ENCODE measurements at places on chromosomes 3 and 15. TPM values are rescaled to one million over a fixed set of nuclear protein-coding genes. Genes with fewer than 3 reads are reported as not detected.

The CFAP161 gene
- total RNA-seq, result not detected

DNA sequence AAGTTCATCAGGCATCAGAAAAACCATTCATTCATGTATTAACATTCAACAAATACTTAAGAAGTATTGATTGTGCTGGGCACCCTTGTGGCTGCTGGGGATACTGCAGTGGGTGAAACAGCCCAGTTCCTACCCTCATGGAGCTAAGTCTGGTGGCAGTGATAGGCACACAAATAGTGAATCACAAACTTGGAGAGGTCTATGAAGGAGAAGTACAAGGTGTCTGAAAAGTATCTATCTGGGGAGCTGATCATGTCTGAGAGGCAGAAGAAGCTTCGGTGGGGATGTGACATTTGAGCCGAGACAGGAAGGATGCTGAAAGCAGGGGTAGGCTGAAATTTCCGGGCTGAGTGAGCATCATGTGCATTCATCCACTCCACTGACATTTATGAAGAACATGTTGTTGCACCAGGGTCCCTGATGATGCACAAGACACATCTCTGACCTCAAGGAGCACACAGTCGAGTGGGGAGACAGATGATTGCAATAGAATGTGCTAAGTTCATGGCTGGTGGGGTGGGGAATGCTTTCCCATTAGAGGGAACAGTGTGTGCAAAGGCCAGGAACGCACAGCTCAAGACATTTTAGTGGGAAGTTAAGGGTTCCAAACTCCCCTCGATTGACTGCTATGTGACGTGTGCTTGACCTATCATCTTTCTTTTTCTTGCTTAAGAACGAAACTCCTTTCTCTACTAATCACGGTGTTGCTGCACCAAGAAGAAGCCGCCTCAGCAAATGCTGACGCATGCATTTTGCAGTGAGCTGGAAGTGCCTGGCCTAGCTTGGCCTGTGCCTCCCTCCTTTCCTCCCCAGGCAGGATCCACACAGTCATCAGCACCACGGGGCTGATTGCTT is 309.1 kb upstream of the ICE2 start:
- H3K27ac ChIP-seq, result no peak overlapping the region
- H3K4me3 ChIP-seq, result no peak overlapping the region
- no peaks in the 10 kb centered on the region for H3K27me3 ChIP-seq
- H3K36me3 ChIP-seq, result no peaks in the 10 kb centered on the region
- H3K4me1 ChIP-seq, result no peaks in the 10 kb centered on the region

- H3K27me3 ChIP-seq, result no peaks in the 10 kb centered on the region
- H3K4me1 ChIP-seq, result no peaks in the 10 kb centered on the region
- no peak overlapping the region for H3K27ac ChIP-seq
- no peak for DNase-seq
- no peak overlapping the region for H3K4me3 ChIP-seq
These were observed 74.1 kb upstream of the PRR23C start for GRCh38 chr3:139118835-139119234.

The A4GNT gene
- not detected for total RNA-seq

DNA sequence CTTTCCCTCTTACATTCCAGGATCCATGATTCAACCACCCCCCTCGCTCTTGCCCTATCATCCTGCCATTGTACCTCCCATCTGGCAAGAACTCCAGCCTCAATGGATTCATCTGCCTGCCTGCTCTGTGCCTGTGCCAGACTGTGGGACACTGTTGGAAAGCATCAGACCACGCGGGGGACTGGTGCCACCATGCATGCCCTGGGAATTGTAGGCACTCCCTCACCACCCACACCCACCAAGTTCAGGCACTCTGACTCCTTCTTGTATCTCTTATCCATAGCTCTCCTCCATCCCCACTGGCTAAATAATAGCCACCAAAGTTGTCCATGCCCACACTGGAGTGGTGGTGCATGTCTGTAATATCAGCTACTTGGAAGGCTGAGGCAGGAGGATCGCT is 143.8 kb downstream of the TPRA1 start:
- no peak overlapping the region for H3K4me3 ChIP-seq
- no peaks in the 10 kb centered on the region for H3K27me3 ChIP-seq
- H3K36me3 ChIP-seq, result no peaks in the 10 kb centered on the region
- DNase-seq, result peak; percentile 1

GRCh38 chr3:170701696-170702678 is 116.1 kb upstream of the SLC7A14 start:
- no peaks in the 10 kb centered on the region for H3K27me3 ChIP-seq
- no peak overlapping the region for H3K27ac ChIP-seq
- H3K36me3 ChIP-seq, result no peaks in the 10 kb centered on the region

The SCAANT1 gene
- not detected for total RNA-seq

GRCh38 chr3:53122933-53123305 is 7.3 kb downstream of the RFT1 start:
- H3K36me3 ChIP-seq, result peaks cover 8% of the 10 kb centered on the region
- no peaks in the 10 kb centered on the region for H3K4me1 ChIP-seq
- no peak for DNase-seq
- H3K27ac ChIP-seq, result no peak overlapping the region
- H3K4me3 ChIP-seq, result no peak overlapping the region
- H3K27me3 ChIP-seq, result no peaks in the 10 kb centered on the region

The SMAD6 gene
- 12.2 TPM for total RNA-seq

The ATP2B2 gene
- total RNA-seq, result 33.3 TPM

DNA sequence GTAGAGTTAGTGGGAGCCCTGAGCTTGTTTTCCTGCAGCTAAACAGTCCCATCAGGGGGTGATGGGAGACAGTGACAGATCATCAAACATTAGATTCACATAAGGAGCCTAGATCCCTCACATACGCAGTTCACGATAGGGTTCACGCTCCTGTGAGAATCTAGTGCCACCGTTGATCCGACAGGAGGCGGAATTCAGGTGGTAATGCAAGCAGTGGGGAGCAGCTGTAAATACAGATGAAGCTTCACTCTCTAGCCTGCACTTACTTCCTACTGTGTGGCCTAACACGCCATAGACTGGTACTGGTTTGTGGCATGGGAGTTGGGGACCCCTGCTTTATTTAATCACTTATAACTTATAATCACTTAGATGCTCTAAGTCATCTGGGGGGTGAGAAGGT is 179.1 kb downstream of the AKAP13 start:
- no peaks in the 10 kb centered on the region for H3K36me3 ChIP-seq
- no peak overlapping the region for H3K4me3 ChIP-seq
- H3K27ac ChIP-seq, result no peak overlapping the region
- DNase-seq, result no peak

The ACVR2B gene
- total RNA-seq, result 5.4 TPM

The LRRN1 gene
- 0.17 TPM for total RNA-seq

- H3K4me3 ChIP-seq, result no peak overlapping the region
- no peak for DNase-seq
- H3K4me1 ChIP-seq, result no peaks in the 10 kb centered on the region
- no peak overlapping the region for H3K27ac ChIP-seq
- H3K27me3 ChIP-seq, result no peaks in the 10 kb centered on the region
- no peaks in the 10 kb centered on the region for H3K36me3 ChIP-seq
These were observed 81.2 kb upstream of the THBS1 start for GRCh38 chr15:39499681-39500080.

The ROBO2 gene
- total RNA-seq, result 0.90 TPM

The AADACL2 gene
- not detected for total RNA-seq

DNA sequence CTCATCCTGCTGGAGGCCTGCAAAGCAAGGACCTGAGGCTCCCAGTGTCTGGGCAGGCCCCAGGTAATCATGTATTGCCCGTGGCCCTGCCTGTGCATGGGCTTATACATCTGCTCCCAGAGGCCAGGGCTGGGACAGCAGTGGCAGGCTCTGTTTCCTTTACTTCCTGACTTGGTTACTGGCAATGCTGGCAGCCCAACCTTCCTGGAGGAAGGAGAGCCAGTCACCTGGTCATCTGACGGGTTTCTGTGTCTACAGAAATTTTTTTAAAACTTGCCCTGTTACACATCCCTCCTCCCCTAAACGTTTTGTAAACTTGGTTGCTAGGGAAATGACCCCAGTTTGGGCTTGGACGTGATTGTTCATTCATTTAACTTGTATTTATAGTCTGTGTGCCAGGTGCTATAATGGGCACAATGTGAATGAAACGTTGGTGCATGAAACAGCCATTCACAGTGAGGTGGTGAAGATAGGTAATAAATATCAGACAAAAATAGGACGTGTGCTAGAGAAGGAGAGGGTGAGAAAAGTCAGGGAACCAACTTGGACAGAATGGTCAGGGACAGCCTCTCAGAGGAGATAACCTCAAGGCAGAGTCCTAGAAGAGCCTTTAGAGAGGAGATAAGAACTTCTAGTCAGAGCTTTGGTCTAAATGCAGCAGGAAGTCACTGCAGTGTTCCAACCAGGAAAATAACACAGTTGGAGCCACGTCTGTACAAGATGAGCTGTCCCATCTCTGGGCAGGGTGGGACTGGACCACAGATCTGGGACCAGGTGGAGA is 14.1 kb downstream of the TEX264 start:
- no peak for DNase-seq
- no peak overlapping the region for H3K27ac ChIP-seq
- no peaks in the 10 kb centered on the region for H3K4me1 ChIP-seq
- no peak overlapping the region for H3K4me3 ChIP-seq

DNA sequence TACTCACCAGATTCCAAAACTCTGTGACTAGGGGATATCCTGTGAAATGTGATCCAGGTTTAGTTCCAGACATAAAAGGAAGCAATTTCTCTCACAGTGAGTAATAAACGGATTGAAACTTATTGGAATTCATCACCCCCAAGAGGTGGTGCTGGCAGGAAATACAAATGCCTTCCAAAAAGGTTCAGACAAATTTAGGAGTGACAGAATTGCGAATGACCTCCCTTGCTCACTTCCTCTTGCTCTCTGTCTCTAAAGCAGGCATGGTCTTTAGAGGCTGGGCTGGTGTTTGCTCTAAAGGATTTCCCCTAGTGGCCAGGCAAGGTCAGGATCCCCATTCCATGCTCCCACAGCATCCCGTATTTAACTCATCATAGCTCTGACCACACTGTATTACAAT is 449.4 kb upstream of the PPP2R3A start:
- DNase-seq, result no peak
- no peak overlapping the region for H3K4me3 ChIP-seq
- H3K27ac ChIP-seq, result no peak overlapping the region
- H3K36me3 ChIP-seq, result no peaks in the 10 kb centered on the region
- H3K4me1 ChIP-seq, result no peaks in the 10 kb centered on the region
- peaks cover 4% of the 10 kb centered on the region for H3K27me3 ChIP-seq

GRCh38 chr3:44065311-44066094 is 176.2 kb upstream of the TOPAZ1 start:
- H3K27ac ChIP-seq, result no peak overlapping the region
- no peak overlapping the region for H3K4me3 ChIP-seq

DNA sequence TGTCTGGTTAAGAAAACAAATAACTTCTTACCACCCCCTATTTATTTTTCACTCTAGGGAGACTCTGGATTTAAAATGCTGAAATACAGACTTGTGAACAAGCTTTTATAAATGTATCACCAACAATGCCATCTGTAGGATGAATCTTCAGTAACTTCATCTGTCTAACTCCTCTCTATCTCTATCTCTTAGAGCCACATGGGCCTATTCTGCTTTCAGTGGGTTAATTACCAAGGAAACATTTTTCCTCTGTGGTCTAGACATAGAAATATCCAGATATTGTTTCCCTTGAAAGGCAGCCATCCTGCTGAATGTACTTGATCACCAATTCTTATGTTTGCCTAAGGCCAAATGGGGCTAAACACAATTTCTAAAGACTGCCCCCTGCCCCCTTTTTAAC is 167.6 kb upstream of the COL8A1 start:
- H3K36me3 ChIP-seq, result no peaks in the 10 kb centered on the region
- no peak overlapping the region for H3K4me3 ChIP-seq
- DNase-seq, result no peak
- H3K27ac ChIP-seq, result no peak overlapping the region

DNA sequence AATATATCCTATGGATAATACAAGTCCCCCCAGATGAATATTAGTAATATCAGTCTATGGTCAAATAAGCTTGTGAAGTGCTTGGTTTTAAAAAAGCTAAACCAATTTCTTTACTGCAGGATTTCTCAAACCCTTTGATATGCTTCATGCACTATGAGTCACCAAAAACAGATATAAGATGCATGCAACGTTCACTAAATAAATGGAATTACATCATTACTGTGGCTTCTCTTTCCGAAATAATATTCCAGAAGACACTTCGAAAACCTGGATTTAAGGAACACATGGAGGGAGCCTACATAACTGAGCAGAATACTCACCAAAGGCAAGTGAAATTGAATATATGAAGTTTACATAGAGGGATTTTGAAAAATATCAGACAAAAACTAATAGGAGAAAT is 126.3 kb upstream of the ABI3BP start:
- no peak overlapping the region for H3K27ac ChIP-seq
- no peak overlapping the region for H3K4me3 ChIP-seq
- DNase-seq, result no peak
- H3K27me3 ChIP-seq, result no peaks in the 10 kb centered on the region
- no peaks in the 10 kb centered on the region for H3K4me1 ChIP-seq
- H3K36me3 ChIP-seq, result no peaks in the 10 kb centered on the region

The NANOGP8 gene
- 0.62 TPM for total RNA-seq

DNA sequence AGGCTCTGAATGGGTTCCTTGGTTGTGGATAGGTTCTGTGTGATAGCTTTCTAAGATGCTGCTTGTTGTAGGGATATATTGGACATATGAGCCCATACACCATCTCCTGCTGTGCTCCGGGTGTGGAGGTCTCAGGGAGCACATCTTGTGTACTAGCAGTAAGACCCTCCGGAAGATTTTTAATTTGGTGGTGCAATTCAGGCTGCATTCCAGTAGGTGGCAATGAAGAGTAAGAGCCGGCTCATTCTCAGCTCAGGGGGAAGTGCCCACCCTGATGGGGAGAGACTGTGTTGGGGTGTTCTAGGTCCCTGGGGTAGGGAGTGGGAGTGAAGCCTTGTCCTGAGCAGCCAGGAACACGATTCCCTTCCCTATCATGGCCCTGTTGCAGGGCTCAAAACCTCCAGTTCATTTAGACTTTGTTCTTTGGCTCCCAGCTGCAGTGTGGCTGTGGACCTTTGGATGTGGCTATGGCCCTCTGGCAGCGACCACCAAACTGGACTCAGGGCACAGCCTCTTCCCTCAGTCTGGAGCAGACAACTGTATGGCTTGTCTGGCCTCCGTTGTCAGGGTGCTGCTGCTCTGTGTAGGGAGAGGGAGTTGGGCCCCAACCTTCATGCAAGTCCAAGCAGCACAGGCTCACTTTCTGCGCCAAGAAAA is 104.7 kb downstream of the UNC13C start:
- H3K4me1 ChIP-seq, result no peaks in the 10 kb centered on the region
- no peak overlapping the region for H3K27ac ChIP-seq
- no peaks in the 10 kb centered on the region for H3K36me3 ChIP-seq
- DNase-seq, result no peak

DNA sequence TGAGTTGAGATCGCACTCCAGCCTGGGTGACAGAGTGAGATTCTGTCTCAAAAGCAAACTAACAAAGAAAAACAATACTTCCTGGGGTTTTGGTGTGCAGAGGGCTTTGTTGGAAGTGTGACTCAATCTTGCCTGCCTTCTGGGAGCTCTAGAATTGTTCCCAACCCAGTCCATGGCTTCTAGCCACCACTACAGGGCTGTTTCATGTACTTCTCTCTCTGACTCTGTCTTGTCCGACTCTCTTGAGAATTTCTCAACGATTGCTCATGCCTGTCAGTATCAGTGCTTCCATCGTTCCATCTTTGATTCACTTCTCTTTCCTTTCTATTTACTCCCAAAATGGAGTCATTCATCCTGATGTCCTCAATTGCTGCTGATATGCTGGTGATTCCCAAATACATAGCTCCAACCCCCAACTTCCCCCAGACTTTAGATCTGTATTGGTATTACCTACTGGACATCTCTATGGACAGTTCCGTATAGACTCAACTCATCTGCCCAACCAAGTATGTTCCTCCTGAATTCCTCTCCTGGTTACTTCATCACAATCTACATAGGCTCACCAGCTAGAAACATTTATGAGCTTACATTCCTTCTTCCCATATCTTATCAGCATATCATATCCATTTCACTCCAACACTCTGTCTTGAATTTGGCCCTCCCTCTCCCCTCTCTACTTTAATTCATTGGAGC is 1.8 kb upstream of the AP2M1 start:
- DNase-seq, result no peak
- no peaks in the 10 kb centered on the region for H3K27me3 ChIP-seq
- H3K27ac ChIP-seq, result no peak overlapping the region

Measured in right lobe of liver (tissue), 6 donors.